ENCODE measurements at places on chromosomes 1 and 21. TPM values are rescaled to one million over a fixed set of nuclear protein-coding genes. Genes with fewer than 3 reads are reported as not detected.

DNA sequence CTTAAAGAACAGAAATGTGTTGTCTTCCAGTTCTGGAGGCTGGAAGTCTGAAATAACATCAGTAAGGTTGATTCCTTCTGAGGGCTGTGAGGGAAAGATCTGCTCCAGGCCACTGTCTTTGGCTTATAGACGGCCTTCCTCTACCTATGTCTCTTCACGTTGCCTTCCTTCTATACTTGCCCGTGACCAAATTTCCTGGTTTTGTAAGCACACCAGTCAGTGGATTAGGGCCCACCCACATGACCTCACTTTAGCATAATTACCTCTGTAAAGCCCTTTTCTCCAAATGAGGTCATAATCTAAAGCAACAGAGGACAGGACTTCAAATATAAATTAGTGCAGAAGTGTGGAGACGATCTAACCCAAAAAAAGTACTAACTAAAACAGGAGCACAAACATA, 231.6 kb downstream of the NRIP1 start:
- DNase-seq: no peak

- no peak for DNase-seq
These were observed 17.2 kb downstream of the RBM15 start for GRCh38 chr1:110356379-110356778.

C4BPA gene
- total RNA-seq: 3.3 TPM

GRCh38 chr1:55353707-55354620, 138.8 kb upstream of the USP24 start:
- no peak for DNase-seq

DNA sequence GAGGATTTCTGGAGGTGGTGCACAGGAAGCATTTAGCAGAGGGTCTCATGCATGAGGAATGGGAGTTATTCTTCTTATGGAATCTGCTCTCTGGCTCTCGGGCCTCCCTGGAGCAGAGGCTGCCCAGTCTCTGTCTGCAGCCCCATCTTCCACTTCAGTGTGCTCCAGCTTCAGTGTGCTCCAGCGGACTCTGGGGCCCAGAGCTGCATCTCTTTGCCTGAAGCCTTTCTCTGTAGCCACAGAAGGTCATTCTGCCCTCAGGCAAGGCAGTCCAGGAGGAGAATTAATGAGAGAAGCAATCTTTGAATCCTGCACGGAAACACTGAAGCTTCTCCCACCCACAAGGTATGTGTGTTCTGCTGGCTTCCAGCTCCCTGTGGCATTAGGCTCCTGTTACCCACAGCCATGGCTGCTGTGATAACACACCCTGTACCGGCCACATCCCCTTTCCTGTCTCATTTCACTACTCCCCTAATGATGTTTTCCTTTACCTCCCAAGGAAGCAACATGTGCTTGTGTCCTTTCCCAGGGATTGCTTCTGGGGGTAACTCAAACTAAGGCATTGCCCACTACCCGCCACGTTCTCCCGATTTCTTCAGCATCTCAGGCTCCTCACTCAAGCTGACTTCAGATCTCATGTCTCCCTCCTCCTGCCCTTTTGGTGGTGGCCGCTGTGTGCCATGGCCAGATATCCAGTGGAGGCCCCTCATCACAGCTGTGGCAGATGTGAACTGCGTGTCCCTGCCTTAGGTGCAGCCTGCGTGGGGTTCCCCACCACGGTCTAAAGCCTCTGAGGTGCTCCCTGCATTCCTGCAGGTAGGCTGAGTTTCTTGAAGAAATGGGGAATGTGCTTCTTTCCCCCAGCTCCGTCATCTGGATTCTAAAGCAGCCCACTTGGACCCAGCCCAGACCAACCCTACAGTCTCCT, 181.2 kb upstream of the GALNT2 start:
- no peak for DNase-seq

PEF1 gene
- 54.7 TPM for total RNA-seq

DNA sequence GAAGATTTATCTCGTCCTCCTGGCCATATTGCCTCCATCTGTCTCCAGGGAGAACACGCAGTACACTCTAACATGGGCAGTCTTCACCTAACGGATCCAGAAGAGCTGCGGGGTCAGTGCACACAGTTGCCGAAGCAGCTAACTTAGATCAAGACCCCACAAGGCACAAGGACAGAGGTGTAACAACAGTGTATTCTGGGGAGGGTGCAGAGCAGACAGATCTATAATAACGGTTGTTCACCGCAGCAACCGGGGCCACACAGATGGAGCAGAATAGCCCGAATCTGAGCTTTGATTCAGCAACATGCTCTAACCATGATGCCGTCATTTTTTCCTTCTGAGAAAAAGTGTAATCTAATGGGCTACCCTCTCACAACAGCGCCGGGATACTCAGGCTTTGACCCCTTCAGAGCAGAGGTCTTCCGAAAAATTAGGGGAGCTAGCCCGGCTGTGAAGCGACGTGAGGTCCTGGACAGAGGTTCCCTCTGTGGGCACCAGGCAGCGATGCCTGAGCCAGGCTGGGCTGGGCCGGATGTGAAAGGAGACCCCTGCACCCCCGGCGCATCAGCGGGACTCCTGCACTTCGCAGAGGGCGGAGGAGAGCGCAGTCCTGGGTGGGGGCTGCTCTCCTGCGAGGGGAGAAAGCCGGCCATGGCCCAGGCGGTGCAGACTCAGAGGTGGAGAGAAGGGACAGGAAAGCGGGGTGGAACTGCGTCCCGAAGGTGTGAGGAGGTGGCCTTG, 57.5 kb downstream of the BCL9 start:
- DNase-seq: no peak

KRTAP19-5 gene
- not detected for total RNA-seq
